ENCODE measurements at places on chromosomes 11 and 22.

DNA sequence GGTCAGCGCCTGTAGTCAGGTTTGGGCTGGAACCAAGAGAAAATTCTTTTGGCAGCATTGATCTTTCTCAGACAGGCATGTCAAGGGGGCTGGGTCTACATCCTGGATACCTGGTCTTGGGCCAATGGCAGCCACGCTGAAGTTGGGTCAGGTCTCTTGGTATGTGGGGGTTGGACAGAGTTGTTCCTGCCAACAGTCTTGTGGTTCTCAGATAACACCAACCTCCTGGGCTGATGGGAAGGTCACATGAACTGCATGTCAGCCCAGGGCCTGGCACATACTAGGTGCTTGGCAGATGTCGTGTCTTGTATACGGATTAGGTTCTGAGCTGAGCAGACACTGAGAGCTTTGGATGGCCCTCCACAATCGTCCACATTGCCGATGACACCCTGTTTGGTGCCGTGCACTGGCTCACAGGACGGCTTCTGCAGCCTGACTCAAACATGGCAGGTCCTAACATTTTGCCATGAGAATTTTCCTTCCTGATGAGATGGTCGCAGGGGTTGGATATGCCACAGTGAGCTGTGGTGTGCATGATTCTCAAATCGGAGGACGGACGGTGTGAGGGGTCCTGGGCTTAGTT, 42.0 kb downstream of the FBLN1 start:
- peak; percentile 34 for DNase-seq

GRCh38 chr11:48066881-48067800, 86.8 kb downstream of the PTPRJ start:
- DNase-seq, result no peak

GRCh38 chr11:30758012-30758411, 171.9 kb upstream of the MPPED2 start:
- DNase-seq, result no peak

DNA sequence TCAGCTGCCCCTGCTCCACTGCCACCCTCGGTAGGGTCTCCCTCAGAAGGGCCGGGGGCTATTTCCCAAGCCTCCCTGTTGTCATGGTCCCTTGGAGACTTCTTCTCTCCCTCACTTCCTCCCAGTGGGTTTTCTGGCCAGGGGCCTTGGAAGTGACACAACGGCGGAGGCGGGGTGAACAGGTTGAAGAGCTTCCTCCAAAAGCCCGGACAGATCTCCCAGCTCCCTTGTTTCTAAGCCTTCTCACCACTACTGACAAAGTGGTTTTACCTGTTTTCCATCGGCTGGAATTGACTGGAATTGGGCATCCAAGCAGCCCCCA, 14.5 kb downstream of the MYH9 start:
- no peak for DNase-seq

DNA sequence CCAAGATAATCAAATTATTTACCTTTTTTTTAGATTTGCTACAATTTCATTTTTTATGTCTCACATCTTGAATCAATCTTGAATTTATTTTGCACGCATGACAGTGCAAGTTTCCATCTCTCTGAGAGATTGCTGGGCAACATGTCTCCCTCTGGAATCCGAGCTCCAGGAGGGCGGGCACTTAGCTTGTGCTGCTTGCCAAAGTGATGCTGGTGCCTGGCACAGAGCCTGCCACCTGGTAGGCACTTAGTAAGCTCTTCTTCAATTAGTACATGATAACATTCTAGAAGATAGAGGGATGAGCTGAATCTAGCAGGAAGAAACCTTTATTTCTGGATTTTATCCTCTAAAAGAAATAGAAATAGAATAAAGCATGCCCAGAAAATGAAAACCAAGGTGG, 27.5 kb upstream of the OR9I1 start:
- DNase-seq, result no peak

DNA sequence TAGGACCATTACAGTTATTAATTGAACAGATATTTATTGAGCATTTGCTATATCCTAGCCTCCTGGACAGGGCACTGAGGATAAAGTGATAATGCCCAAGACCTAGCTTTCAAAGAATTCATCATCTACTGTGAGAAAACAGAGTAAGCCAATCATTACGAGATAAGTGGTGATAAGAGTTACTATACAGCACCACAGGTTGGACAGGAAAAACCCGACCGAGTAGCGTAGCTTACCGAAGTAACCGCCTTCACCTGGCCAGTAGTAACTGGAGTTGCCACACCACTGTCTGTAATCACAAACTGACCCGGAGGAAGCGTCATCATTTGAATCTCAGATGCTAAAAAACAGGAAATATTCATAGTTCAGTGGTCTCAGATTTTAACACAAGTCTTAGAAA, 10.0 kb upstream of the NFRKB start:
- no peak for DNase-seq

DNA sequence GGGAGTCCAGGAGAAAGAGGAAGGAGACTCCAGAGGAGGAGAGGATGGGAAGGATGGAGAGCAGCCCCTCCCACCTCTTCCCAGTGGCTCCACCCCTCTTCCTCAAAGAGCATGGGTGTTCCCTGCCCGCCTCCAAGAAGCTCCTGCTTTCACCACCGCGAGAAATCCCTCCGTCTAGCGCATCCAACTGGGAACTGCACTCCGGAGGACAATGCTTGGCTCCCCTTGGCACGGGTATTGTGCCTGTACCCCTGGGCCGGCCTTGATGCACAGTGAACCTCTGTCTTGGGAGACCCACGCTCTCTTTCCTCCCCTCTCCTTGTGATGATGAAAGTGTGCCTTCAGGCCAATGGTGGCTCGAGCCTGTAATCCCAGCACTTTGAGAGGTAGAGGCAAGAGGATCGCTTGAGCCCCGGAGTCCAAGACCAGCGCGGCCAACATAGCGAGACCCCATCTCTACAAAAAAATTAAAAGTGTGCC, 14.9 kb upstream of the ADA2 start:
- no peak for DNase-seq

- DNase-seq, result no peak
These were observed 38.7 kb downstream of the CYTH4 start for GRCh38 chr22:37320726-37321677.

DNA sequence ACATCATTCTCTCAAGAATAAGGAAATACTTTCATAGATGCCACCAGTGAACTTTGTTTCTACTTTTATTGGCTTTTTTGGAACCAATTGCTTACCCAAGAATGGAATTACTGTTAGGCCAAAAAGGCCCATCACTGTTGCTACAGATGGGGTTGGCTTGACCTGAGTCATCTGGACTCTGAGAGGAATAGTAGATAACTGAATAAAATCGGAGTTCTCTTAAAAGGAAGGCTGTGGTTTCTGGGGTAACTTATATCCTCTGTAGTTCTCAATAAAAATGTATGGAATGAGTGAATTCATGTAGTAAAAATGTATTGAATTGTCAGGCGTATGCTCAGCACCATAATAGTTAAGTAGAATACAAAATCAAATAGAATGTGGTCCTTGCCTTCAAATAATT, 56.6 kb downstream of the ARHGEF12 start:
- no peak for DNase-seq

- no peak for DNase-seq
These were observed 98.3 kb upstream of the HSD17B12 start for GRCh38 chr11:43582024-43582862.

- no peak for DNase-seq
These were observed 19.7 kb downstream of the ISX start for GRCh38 chr22:35085621-35086020.

DNA sequence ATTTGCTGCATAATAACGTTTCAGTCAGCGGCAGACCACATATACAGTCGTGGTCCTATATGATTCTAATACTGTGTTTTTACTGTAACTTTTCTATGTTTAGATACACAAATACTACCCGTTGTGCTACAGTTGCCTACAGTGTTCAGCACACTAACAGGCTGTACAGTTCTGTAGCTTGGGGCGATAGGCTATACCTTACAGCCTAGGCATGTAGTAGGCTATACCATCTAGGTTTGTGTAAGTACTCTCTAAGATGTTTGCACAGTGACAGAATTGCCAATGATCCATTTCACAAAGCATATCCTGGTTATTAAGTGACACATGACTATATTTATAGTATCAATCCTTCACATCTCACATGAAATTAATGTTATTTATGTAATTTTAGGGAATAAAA, 78.2 kb downstream of the YAP1 start:
- DNase-seq, result no peak

DNA sequence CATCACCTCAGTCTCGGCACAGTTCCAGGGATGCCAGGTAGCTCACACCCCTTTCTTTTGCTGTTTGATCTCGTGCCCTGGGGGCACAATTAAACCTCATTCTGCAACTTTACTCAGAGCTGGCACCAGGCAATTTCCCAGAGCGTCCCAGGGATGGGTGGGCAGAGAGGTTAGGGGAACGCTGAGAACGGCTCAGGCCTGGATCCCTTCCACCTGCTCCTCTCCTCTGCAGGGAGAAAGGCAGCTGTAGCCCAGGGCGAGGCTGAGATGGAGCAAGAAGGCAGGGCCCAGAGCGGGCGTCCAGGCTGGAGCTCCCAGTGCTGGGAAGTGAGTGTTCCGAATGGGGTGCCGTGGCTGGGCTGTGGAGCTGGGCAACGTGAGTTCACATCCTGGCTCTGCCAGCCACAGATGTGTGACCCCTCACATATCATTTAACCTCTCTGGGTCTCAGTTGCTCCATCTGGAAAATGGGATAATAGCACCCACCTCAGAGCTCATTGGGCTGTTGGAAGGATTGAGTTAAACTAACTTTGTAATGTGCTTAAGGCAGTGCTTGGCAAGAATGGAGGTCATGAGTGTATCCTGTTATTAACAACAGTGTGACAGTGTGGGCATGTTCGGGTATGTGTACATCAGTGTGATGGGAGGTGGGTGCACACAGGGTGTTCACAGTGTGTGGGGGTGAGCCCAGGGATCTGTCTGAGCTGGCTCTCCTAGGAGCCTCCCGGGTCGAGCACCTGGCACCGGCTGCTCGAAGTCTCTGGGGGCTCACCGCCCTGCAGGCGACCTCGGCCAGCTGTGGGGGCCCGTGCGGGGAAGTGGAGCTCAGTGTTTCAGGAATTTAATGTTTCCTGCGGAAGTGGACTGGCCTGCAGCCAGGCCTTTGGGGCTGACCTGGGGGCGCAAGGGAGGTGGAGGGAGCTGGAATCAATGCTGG, 15.5 kb downstream of the OTUB1 start:
- no peak for DNase-seq

- DNase-seq, result no peak
These were observed 15.7 kb downstream of the FDX1 start for GRCh38 chr11:110445437-110445836.

- no peak for DNase-seq
These were observed 374.6 kb downstream of the CTTN start for GRCh38 chr11:70772950-70773349.

DNA sequence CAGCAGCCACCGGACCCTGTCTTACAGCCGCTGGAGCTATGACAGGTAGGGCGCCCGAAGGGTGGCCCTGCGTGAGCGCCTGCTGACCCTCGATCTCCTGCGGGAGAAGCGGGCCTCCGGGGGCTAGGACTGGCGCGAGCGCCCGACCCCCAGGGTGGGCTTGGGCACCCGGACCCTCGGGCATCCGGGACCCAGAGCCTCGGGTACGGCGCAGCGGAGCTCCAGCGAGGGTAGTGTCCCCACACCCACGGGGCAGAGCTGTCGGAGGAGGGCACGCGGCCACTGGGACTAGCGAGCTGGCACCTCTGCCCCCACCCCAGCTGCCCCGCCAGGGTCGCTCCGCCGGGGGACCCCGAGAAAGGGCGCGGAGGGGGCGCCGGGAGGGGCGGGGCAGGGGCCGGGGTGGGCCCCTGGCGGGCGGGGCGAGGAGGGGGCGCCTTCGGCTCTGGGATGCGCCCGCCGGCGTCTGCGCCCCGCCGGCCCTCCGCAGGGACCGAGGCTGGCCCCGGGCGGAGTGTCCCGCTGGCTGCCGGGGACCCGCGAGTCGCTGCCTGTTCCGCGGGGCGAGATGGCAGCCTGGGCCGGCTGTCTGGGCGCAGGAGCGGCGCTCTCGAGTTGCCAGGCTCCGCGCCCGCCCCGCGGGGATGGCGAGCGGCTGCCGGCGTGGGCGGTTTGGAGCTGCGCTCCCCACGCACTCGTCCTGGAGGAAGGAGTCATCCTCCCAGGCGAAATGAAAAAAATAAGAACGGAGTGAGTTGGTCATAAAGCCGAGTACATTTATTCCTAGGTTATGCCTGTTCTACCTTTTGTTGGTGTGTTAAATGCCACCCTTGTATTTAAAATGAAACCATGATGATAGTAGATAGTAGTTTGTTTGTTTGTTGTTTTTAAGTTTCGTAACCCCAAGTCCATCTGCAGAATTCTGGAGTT, 32.4 kb downstream of the EIF3F start:
- no peak for DNase-seq

DNA sequence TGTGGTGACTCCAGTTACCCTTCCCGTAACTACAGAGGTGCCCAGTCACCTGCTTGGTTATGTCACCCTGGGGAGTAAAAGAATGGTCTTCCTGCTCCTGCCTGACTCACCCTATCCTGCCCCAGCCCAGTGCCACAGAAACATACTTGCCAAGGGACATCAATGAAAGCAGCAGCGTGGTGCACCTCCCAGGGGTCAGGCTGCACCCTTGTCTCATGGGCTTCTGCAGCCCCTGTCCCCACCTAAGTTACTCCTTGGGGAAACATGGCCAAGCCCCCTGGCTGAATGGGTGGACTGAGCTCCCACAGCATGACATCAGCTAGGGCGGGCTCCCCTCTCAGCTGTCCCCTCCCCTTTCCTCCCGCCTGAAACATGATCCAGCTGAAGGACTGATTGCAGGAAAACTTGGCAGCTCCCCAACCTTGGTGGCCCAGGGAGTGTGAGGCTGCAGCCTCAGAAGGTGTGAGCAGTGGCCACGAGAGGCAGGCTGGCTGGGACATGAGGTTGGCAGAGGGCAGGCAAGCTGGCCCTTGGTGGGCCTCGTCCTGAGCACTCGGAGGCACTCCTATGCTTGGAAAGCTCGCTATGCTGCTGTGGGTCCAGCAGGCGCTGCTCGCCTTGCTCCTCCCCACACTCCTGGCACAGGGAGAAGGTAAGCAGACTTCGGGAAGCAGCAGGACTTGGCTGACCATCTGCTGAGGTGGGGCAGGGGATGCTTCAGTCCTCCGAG, at the start of gene HTR3A:
Gene HTR3A (plus strand): TSS at position 368 of the 730 bp plus-strand sequence. CDS start 218 bp downstream, at position 586.
- DNase-seq, result peak; percentile 79

DNA sequence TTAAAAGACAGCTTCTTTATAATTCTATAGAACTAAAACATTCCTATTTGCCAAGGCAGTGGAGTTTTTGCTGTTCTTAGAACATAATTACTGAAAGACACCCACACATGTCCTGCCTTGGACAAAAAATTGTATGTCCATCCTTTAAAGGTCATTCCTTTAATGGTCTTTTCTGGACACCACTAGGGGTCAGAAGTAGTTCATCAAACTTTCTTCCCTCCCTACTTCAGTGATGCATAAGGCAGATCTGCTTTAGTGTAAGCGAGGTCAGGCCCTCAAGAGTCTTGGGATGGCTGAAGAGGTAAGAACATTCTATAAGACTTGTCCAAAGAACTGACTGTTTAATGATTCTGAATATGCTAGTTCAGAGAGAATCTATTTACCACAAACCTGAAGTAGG, 4.3 kb upstream of the OR51V1 start:
- no peak for DNase-seq

- DNase-seq, result no peak
These were observed 3.2 kb upstream of the TTLL8 start for GRCh38 chr22:50061141-50061823.

GRCh38 chr11:119389611-119390254, 8.2 kb upstream of the USP2 start:
- DNase-seq, result no peak

- no peak for DNase-seq
These were observed 12.1 kb upstream of the MYO7A start for GRCh38 chr11:77115956-77116355.

- no peak for DNase-seq
These were observed 183.7 kb downstream of the BRD1 start for GRCh38 chr22:49643998-49644397.

All from left cardiac atrium (tissue), 4 donors.